ENCODE measurements at places on chromosomes 3 and 15.

DNA sequence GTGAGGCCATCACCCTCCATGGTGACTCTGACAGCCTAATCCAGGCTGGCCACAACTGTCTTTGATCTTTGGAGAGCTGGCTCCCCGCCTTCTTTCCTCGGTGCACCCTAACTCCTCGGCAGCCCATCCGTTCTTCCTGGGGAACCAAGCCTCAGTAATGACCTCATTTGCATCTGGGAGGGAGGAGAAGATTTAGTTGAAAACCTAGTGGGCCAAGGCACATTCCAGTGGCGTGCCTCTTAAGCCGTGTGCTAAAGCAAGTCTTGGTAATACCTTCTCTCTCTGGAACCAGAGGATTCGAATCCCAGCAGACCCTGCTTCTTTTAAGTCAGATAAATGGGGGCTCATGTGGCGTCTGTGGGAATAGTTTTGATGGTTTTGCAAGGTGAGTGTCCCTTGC lies 233.1 kb downstream of the EBLN2 start:
- DNase-seq, result no peak

GRCh38 chr3:50242381-50242770 lies 6.4 kb downstream of the GNAI2 start:
- no peak for DNase-seq

DNA sequence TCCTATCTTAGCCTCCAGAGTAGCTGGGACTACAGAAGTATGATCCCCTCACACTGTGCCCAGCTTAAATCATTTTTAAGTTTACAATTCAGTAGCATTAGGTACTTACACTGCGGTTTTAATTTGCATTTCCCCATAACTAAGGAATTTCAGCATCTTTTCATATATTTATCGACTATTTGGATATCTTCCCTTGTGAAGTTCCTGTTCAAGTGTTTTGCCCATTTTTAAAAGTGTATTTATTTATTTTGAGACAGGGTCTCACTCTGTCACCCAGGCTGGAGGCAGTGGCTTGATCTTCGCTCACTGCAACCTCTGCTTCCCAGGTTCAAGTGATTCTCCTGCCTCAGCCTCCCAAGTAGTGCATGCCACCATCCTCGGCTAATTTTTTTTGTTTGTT lies 12.5 kb upstream of the MAP2K1 start:
- DNase-seq, result no peak

GRCh38 chr3:102114264-102114979 lies 265.1 kb downstream of the NFKBIZ start:
- DNase-seq, result no peak

DNA sequence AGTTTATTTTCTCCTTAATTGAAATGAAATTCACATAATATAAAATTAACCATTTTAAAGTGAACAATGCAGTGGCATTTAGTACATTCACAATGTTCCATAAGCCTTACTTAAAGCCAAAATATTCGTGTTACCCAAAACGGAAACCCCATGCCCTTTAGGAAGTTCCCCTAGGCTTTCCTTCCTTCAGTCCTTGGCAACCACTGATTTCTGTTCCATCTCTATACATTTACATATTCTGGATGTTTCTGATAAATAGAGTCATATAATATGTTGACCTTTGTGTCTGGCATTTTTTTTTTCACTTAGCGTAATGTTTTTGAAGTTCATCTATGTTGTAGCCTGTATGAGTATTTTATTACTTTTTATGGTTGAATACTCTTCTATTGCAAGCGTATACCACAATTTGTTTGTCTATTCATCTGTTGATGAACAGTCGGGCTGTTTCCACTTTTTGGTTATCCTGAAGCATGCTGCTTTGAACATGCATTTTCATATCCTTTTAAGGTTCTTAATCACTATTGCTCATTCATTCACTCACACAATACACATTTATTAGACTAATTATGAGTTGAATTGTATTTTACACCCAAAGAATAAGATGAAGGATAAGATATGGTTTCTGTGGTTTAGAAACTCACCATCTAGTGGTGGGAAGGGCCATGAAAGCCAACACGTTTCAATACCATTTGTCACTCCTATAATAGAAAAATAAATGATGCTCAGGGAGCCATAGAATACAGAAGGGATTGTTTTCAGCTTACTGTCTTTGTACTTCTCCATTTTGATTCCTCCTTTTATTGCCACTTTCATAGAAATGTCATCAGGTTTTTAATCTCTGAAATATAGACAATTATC lies 408.2 kb upstream of the CBLB start:
- no peak for DNase-seq

DNA sequence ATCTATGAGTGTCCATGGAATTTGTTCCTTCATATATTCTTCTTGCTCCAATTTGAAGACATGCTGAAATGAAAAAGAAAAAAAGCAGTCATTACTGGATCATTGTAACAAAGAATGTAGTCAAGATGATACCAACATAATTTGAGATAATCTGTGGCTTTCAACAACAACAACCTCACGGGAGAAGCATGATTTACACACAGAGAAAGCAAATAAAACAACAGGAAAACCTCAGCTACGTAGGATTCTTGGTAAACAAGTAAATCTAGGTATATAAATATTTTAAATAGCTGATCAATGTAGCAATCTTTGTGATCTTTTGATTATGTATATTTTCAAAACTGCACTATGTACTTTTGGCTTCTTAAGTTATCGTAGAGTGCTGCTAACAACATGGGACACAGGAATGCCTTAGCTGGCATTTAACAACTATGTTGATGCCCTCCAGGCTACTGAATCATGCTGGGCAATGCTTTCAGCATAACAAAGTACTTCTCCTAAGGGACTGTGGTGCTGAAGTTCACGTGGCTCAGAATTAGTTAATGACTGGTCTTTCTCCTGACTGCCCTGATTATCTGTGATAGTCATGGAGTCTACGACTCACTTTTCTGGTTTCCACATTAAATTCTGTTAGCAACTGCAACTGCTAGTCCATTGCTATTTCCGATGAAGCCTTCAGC lies 96.5 kb upstream of the MYO5C start:
- DNase-seq, result no peak

DNA sequence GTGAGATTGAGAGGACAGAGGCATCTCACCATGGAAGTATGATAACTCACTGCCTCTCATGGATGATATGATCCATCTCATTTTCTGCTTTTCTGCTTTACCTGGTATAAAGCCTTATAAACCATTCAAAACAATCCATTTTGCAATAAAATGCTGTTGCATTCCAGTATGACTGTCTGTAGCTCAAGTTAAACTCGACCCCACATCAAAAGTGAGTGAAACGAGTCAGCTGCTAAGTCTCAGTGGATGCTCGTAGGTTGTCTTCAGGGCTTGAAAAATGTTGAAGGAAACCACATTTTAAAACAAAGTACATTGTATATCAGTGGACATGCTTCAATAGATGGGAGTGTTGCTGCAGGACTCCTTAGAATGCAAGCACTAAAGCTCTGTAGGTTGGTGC lies 839.0 kb downstream of the TUSC7 start:
- no peak for DNase-seq

DNA sequence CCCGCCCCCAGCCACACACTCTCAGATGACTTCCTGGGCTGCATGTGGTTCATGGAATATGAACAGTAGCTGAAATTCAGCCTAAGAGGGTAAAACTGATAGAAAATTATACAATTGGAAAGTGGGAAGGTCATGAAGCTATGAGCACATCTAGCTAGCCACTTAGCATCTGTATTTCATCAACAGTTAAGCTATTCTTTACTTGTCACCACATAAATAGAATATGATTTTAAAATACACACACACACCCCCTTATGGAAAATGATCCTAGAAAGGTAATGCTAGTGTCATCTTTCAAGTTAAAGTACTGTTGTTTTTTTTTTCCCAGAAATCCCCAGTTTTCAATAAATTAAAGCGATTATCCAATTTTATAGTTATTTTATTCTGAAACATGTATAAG lies 3.6 kb downstream of the MAP4 start:
- DNase-seq, result no peak

GRCh38 chr3:125367403-125368230 lies 7.5 kb downstream of the ZNF148 start:
- no peak for DNase-seq

DNA sequence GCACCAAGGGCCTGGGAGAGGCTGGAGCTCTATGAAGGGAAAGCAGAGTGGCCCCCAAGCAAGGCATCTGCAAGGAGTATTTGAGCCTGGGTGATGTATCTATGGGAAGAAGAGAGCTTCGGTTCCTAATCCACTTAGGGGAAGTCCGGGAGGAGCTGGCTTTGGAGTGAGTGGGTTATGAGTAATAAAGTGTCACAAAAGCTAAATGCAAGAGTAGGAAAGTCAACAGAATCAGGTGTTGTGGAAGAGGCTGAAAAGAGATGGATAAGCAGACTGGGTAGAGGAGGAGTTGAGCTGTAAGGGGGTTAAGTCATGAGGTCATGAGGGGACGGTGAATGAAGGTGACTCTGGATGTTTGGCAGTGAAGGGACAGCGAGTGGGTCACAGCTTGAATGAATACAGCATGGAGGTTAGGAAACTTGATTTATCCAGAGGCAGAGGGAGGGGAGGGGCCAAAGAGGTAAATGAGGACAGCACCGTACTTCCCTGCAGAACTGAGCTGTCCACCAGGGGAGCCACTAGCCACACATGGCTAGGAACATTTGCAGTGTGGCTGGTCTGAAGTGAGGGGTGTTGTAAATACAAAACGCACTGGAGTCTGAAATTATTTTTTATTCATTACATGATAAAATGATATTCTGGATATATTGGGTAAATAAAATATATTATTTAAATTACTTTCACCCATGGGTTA lies 83.3 kb downstream of the ADCY5 start:
- DNase-seq, result no peak

DNA sequence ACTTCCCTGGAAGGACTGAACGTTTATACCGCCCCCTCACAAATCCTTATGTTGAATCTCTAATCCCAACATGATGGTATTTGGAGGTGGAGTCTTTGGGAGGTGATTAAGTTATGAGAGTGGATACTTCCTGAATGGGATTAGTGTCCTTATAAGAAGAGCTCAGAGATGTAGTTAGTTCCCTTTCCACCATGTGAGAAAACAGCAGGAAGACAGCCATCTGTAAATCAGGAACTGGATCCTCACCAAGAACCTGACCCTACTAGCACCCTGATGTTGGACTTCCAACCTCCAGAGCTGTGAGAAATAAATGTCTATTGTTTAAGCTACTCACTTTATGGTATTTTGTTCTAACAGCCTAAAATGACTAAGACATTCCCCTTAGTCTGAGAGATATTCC lies 33.3 kb upstream of the SACM1L start:
- DNase-seq, result no peak

- DNase-seq, result no peak
These were observed 5.9 kb downstream of the EIF2AK4 start for GRCh38 chr15:39939487-39940452.

DNA sequence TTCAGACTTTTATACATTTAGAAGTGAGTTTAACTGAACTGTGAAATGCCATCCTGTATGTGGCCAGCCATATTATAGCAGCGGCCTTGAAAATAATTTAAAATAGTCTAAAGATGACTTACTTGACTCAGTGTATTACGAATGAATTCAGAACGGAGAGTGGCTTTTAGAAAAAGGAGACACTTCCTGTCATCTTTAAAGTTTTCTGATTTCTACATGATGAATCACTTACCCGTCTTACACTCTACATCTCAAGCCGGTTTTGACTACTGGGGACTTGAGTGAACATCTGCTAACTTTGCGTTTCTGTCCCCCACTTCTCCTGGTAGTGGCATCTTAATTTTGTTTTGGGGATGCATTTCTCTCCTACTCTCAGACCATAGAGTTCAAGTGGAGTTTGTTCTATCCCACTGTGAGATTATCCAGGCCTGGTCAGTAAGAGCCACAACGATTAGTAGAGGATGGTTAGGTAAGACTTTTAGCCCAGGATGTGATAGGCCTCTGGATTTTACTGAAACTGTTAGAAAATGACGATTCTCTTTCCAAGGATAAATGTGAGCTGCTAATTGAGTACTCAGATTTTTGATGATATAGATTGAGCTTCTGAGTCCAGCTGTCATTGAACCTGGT lies 175.4 kb upstream of the CADPS start:
- DNase-seq, result no peak
